ENCODE measurements at places on chromosomes 12 and 14.

DNA sequence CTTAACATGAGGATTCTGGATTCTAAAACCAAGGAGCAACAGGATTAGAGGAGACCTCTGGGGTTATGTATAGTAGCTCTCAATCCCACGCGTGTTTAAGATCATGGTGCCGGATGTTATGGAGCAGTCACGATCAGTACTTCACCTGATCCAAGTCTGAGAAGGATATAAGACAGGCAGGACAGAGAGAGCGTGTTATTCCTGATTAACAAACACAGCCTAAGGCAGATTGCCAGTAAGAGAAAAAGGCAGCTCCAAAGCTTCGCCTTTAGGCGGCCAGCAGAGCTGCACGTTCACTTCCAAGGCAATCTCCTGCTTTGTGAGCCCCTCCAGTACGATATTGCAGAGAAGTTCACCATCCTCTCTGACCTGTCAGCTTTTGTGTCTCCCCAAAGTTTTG lies 5.5 kb downstream of the SETD3 start:
- no peak for DNase-seq

DNA sequence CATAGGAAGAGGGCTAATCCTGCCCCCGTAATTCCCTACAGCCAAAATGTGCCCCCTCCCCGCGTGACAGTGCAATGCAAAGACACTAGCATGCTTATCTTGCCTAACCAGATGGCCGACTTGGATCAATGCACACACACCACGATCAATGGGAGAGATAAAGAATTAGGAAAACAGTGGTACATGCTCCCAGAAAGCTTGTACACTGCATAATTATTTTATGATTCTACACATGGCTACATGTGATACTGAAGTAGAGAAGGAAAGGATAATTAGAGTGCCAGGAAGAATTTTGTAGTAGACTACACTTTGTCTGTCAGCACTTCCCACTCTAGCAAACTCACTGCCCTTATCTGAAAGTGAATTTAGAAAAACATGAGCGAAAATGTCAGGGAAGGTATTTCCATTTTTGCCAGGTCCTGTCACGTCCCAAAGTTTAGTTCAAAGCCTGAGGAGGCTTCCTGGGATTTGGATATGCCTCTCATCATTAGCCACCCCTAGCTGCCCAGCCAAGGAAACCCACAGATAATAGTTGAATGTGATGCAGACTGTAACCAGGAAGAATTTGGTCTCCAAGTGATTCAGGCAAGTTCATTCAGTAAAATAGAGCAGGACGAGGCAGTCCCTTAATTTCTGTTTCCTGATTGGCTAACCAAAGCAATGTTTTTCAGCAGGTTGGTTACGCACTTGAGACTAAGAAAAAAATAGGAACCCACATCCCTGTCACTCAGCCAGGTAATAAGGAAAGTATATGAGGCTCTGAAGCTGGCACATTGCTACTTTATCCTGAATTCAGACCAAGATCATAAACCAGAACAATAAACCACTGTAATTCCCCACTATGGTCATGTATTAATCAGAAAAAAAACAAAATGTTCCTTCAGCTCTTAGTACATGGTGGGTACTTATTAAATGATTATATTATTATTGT lies 199.6 kb upstream of the OTX2 start:
- DNase-seq = no peak

GRCh38 chr12:25101092-25101445 lies 93.9 kb downstream of the DNAI7 start:
- DNase-seq = no peak

DNA sequence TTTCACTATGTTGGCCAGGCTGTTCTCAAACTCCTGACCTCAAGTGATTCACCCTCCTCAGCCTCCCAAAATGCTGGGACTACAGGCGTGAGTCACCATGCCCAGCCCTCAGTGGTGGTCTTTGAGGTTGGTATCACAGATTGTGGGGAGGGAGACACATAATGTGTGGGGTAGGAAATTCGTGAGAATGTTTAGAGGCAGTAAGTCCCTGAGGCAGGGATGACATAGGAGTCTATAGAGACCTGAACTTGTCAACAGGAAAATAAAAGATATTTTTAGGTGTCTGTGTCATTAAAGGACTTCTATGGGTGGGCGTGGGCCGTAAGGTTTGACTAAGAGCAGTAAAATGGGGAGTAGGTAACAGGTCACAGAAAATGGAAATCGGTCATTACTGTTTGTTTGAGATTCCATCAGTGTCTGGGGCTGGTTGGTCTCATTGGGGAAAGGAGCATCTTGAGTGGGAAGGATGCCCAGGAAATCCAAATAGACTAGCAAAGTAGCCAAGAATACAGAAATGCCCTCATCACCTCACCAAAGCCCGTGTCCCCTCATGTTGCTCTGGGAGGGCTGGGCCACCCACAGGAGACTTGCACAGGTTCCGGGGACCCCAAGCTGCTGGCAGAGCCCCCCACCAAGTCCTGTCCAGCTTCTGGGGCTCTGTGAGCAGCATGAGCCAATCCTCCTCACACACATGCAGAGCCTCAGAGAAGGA lies 63.6 kb upstream of the BCL2L14 start:
- DNase-seq = peak; percentile 22

DNA sequence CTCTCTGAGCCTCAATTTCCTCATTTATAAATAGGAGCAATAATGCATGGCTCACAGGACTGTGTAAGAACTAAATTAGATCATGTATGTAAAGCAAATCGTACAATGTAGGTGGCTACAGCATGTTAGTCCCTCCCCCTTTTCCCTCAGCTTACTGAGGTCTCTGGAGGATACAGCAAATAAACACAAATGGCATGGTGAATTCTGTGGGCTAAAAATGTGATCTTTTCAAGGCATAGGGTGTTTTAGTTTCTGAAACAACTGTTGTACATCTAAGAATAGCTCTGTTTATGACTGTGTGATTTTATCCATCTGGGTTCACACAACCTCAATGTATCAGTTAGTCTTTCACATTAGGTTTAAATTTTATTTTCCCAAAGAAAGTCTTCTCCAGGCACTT lies 121.2 kb upstream of the PLEKHG7 start:
- no peak for DNase-seq

- no peak for DNase-seq
Observed at GRCh38 chr14:77140359-77141213, 1.0 kb downstream of the ZDHHC22 start.

DNA sequence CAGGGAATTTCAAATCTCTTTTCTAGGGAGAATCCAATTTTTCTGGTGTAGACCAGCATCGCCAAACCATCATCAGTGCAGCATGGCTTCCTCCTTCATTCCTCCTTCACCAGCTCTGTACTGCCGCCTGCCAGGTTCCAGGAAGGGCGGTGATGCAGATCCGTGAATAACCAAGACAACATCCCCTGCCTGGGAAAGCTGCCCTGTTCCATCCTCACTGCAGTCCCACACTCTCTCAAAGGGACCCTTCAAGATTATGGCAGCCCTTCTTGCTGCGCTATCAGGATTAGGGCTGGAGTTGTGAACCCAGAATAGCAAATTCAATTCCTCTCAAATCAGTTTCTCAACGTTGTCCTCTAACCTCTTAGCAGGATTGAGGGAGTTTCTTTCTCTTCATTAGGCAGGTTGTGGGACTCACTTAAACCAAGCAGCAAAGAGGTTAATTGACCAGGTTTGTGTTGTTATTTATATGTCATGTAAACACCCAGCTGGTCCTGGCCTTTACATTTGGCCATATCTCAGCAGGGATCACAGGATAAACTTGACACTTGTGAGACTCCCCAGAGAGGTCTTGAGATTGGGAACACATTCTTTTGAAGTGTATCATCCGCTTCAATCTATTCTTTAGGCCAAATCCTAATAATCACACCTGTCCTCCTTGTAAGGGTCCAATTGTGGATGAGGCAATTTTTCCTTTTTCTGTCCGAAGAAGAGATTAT lies 26.2 kb downstream of the TMEM30B start:
- DNase-seq = no peak

- no peak for DNase-seq
Observed at GRCh38 chr12:109386059-109386433, 38.3 kb downstream of the MYO1H start.

- DNase-seq = no peak
Observed at GRCh38 chr14:30410986-30411385, 148.0 kb upstream of the G2E3 start.

- no peak for DNase-seq
Observed at GRCh38 chr12:989751-990660, 1.0 kb upstream of the ERC1 start.

- DNase-seq = no peak
Observed at GRCh38 chr14:68376067-68376779, 416.6 kb downstream of the ZFP36L1 start.

DNA sequence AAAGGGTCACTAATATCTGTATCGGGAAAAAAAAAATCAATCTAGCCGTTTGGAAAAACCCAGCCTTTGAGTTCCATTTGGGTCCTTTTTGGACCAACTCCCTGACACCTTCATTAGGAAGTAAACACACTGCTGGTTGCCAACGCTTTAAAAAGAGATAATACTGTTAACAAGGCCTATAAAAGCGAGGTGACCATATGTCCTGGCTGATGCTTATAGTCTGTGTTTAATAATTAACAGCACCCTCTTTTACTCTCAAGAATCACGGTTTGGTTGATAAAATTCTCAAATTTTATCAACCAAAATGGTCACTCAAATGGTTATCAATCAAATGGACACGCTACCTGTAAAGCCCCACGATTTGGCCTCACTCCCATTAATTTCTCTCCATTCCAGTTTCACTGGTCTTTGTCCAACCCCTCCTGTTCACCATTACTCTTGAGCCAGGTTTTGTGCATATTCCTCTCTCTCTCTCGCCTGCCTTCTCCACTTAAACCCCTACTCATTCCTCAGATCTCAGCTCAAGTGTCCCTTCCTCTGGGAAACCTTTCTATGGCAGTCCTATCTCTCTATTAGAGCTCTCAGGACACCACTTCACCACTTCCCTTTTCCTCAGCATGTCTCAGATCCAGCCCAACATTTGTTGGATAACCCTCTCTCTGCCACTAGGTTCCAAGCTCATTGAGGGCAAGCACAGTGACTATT lies 9.5 kb downstream of the BTG1 start:
- no peak for DNase-seq

- DNase-seq = no peak
Observed at GRCh38 chr12:111454716-111455447, 49.2 kb downstream of the SH2B3 start.
